Activated CD4-positive, alpha-beta memory T cell treated with anti-CD3 and anti-CD28 coated beads, Interleukin-2, amount 10 ng/mL, durations not matched to agents 7 days and 5 days (primary cell): ENCODE measurements at places on chromosomes 2 and 18.
A peak's percentile ranks its signal among the peaks of the same experiment; 100 is the strongest.

- H3K27ac ChIP-seq: no peak overlapping the region
- H3K4me1 ChIP-seq: no peaks in the 10 kb centered on the region
Measured at GRCh38 chr18:26322890-26323653, 96.8 kb downstream of the TAF4B start.

DNA sequence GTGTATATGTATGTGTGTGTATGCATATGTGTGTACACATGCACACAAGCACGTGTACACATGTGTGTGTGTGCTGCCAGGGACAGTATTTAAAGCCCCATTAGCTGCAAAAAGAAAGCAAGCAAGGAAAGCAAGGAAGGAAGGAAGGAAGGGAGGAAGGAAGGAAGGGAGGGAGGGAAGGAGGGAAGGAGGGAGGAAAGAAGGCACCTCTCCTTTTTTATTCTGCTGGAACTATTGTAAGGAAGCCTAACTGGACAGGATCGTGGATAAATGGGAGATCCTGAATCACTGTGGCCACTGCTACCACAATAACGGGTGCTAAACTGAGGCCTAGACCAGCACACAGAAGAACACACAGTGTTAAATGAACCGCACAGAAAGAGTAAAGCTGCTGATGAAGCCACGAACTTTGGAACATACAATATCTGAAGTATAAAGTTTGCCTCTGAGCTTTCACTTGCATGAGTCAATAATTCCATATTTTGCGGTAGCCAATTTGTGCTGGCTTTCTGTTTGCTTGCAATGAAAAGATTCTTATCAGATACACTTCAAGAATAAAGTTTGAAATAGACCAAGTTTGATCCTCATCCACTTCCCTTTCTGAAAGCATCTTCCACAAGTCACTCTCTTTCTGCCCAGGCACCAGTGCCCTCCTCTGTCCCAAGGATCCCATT lies 15.5 kb downstream of the CACNB4 start:
- H3K27me3 ChIP-seq: no peaks in the 10 kb centered on the region
- H3K4me1 ChIP-seq: no peaks in the 10 kb centered on the region
- no peak overlapping the region for H3K27ac ChIP-seq
- no peak overlapping the region for H3K4me3 ChIP-seq
- no peaks in the 10 kb centered on the region for H3K36me3 ChIP-seq

- no peak overlapping the region for H3K27ac ChIP-seq
- H3K4me1 ChIP-seq: peaks cover 38% of the 10 kb centered on the region
- H3K4me3 ChIP-seq: no peak overlapping the region
- no peaks in the 10 kb centered on the region for H3K27me3 ChIP-seq
- DNase-seq: no peak
Measured at GRCh38 chr2:101518578-101519492, 43.9 kb upstream of the RFX8 start.

- no peaks in the 10 kb centered on the region for H3K27me3 ChIP-seq
- DNase-seq: no peak
- no peaks in the 10 kb centered on the region for H3K36me3 ChIP-seq
- H3K27ac ChIP-seq: no peak overlapping the region
Measured at GRCh38 chr2:150234787-150235446, 252.6 kb downstream of the RND3 start.

GRCh38 chr2:197136452-197136851 lies 174.1 kb downstream of the ANKRD44 start:
- H3K27me3 ChIP-seq: no peaks in the 10 kb centered on the region
- peaks cover 58% of the 10 kb centered on the region for H3K36me3 ChIP-seq
- no peak overlapping the region for H3K4me3 ChIP-seq
- DNase-seq: no peak
- peaks cover 85% of the 10 kb centered on the region for H3K4me1 ChIP-seq

GRCh38 chr2:236548179-236548921 lies 21.3 kb upstream of the ACKR3 start:
- H3K4me1 ChIP-seq: peaks cover 89% of the 10 kb centered on the region
- H3K27me3 ChIP-seq: no peaks in the 10 kb centered on the region
- no peak for DNase-seq
- H3K27ac ChIP-seq: peak overlapping the region; percentile 98
- H3K36me3 ChIP-seq: peaks cover 50% of the 10 kb centered on the region
- H3K4me3 ChIP-seq: no peak overlapping the region

GRCh38 chr18:23712445-23712844 lies 23.2 kb downstream of the LAMA3 start:
- no peak overlapping the region for H3K27ac ChIP-seq
- no peak overlapping the region for H3K4me3 ChIP-seq
- H3K36me3 ChIP-seq: no peaks in the 10 kb centered on the region
- peaks cover 22% of the 10 kb centered on the region for H3K4me1 ChIP-seq
- DNase-seq: peak; percentile 61

- DNase-seq: no peak
- peaks cover 2% of the 10 kb centered on the region for H3K27me3 ChIP-seq
- H3K36me3 ChIP-seq: peaks cover 12% of the 10 kb centered on the region
- no peak overlapping the region for H3K27ac ChIP-seq
- H3K4me1 ChIP-seq: no peaks in the 10 kb centered on the region
- H3K4me3 ChIP-seq: no peak overlapping the region
Measured at GRCh38 chr18:79532313-79533007, 136.7 kb downstream of the NFATC1 start.

- peaks cover 3% of the 10 kb centered on the region for H3K27me3 ChIP-seq
- peaks cover 2% of the 10 kb centered on the region for H3K4me1 ChIP-seq
- no peak for DNase-seq
- H3K36me3 ChIP-seq: peaks cover 4% of the 10 kb centered on the region
- no peak overlapping the region for H3K4me3 ChIP-seq
Measured at GRCh38 chr2:204913854-204914464, 368.7 kb downstream of the PARD3B start.

- H3K27me3 ChIP-seq: no peaks in the 10 kb centered on the region
- H3K27ac ChIP-seq: no peak overlapping the region
- peak; percentile 18 for DNase-seq
- H3K4me1 ChIP-seq: no peaks in the 10 kb centered on the region
- no peaks in the 10 kb centered on the region for H3K36me3 ChIP-seq
Measured at GRCh38 chr2:71798266-71799012, 345.1 kb downstream of the DYSF start.

DNA sequence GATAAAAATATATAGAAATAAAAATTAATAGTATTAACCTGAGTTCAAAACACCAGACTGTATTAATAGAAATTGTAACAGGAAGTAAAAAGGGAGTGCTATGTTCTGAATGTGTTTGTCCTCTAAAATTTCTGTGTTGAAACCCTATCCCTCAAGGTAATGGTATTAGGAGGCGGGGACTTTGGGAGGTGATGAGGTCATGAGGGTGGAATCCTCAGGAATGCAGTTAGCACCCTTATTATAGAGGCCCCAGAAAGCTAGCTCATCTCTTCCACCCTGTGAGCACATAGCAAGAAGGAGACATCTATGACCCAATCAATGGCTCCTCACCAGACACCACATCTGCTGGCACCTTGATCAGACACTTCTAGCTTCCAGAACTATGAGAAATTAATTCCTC lies 124.5 kb downstream of the CMPK2 start:
- no peaks in the 10 kb centered on the region for H3K36me3 ChIP-seq
- no peak overlapping the region for H3K27ac ChIP-seq

- no peaks in the 10 kb centered on the region for H3K4me1 ChIP-seq
- no peak overlapping the region for H3K4me3 ChIP-seq
- H3K27ac ChIP-seq: no peak overlapping the region
- no peaks in the 10 kb centered on the region for H3K36me3 ChIP-seq
- H3K27me3 ChIP-seq: no peaks in the 10 kb centered on the region
Measured at GRCh38 chr2:43082903-43083677, 143.3 kb downstream of the ZFP36L2 start.

DNA sequence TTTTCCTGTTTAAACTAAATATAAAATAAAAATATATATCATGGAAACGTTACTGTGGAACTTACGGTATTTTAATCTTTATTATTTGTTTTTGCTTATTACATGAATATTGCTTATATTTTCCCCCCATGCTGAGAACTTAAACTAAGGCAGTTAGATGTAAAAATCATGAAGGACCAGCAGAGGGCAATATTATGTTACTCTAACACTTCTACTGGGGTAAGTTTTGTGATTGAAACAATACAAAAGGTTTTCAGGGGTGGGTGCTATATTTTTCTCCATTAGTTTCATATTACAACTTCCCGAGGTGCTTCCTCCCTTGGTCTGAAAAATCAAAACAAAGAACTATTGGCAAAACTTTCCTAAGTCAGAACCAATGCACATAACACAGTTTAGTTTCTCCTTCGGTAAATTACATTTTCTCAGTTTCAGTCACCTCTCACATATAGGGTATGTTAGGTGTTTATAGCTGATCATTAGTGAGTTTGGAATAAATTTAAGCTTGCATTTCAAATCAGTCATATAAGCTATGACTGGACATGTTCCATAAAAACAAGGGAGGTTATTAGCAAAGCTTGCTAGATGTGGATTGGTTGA lies 54.8 kb downstream of the ZNF407 start:
- no peak overlapping the region for H3K27ac ChIP-seq
- no peaks in the 10 kb centered on the region for H3K27me3 ChIP-seq
- no peaks in the 10 kb centered on the region for H3K4me1 ChIP-seq
- DNase-seq: no peak
- H3K4me3 ChIP-seq: no peak overlapping the region

DNA sequence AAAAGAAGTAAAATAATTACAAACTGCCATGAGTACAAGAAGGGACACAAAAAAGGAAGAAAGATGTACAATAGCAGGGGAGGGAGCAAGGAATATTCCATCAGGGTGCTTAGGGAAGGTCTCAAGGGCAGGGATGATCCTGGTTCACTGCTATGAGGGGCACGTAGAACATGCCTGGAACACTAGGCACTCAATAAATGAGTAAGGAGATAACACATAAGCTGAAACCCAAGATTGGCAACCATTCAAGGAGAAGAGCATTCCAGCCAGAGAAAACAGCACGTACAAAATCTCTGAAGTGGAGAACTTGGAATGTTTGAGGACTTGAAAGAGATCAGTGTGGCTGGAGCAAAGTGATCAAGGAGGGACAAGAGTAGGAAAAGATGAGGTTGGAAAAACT lies 103.2 kb downstream of the FAM161A start:
- H3K4me3 ChIP-seq: no peak overlapping the region
- no peak for DNase-seq
- peaks cover 3% of the 10 kb centered on the region for H3K27me3 ChIP-seq
- H3K36me3 ChIP-seq: no peaks in the 10 kb centered on the region

DNA sequence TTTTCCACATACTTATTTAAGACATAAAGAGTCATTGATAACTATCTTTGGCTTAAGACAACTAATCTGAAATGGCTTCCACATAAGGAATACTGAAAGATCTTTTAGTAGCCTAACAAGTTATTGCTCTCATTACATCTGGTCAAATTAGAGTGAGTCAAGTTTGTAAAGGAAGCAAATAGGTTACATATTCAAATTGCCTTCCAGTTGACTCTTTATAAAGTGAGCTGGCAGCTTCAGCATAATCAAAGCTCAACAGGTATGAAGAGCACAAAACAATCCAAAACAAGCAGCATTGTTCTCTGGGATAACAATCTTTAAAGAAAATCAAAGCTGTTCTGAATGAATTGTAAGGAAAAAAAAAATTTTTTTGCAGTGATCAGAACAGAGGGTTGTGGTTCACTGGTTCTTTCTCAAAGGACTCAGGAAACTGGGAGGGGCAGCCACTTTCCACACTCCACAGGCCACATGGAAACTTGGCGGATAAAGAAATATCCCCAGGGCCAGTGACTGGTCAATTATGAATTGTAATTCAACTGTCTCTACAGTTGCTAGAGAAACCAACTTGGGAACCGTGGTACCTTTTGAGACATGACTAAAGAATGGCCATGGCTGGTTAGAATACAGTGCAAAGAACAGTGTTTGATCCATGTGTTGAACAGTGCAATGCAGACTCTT lies 369.3 kb upstream of the KCNH7 start:
- no peaks in the 10 kb centered on the region for H3K27me3 ChIP-seq
- no peaks in the 10 kb centered on the region for H3K4me1 ChIP-seq
- no peak for DNase-seq
